Adrenal gland (tissue), 19 donors: ENCODE measurements at places on chromosomes 11 and 22. TPM values are rescaled to one million over a fixed set of nuclear protein-coding genes. Genes with fewer than 3 reads are reported as not detected.

Gene OR52I1
- not detected for total RNA-seq

Gene KIRREL3
- total RNA-seq: not detected

Gene NUCB2
- total RNA-seq: 55.2 TPM

Gene ISX
- total RNA-seq: not detected

Gene DRD4
- 1.1 TPM for total RNA-seq

Gene TMEM132A
- 54.9 TPM for total RNA-seq

DNA sequence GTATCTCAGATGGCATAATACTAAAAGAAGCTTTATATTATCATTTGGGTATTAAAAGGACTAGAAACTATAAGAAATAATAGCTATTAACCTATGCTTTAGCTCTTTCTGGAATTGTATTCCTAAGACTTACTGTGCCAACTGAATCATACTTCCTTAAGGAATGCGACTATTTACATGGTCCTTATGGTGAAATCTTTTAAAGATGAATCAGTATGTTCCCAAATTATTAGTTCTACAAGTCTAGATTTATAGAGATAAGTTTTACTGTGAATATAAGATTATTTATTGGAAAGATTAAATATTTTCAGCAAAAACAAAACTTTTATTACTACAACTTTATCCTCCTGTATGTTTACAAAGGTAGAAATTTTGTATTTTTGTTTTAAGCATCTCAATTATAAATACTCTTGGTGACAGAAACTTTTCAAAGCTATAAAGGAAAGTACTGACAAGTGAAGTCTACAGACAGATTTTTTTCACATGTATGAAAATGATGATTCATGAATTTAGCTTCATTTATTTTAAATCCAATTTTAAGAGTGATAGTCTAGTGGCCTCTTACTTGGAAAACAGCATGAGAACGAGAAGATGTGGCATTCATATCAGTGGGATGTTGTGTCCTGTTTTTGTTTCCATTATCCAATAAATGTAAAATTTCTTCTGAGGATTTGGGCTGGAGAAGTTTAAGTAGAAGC is 17.8 kb downstream of the KIF18A start:
- H3K4me1 ChIP-seq: no peaks in the 10 kb centered on the region
- no peak overlapping the region for H3K27ac ChIP-seq
- DNase-seq: no peak
- H3K4me3 ChIP-seq: no peak overlapping the region
- no peaks in the 10 kb centered on the region for H3K36me3 ChIP-seq
- H3K27me3 ChIP-seq: no peaks in the 10 kb centered on the region

DNA sequence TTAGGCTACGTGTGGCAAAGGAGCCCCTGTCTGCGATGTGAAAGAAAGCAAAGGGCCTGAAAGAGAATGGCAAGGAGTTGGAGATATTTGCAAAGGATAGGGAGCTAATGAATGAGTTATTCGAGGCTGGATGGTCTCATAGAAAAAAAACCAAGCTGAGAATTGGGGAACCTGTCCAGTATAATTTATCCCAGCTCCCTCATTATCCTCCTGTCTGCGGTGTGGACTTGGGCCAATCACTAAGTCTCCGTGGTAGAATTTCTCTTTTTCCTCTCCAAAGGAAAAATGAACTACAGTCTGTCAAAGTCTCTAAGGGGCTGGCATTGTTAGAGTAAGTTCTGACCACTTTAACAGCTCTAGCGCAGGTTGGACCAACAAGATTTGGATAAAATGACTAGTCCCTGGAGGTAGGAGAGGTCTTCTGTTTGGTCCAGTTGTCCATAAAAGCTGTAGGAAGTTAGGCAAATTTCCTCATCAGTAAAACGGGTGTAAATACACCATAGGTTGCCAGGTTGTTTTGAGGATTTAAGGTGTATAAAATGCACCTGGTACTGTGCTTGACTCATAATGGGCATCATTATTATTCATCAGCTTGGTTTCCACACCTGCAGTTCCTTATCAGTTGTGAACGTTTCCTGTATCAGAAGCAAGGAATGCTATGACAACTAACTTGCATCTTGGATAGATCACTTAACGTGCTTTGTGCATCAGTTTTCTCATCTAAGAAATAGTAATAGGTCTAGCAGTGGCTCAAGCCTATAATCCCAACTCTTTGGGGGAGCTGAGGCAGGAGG is 10.3 kb upstream of the CDON start:
- H3K4me1 ChIP-seq: no peaks in the 10 kb centered on the region
- no peak overlapping the region for H3K4me3 ChIP-seq
- no peak for DNase-seq
- H3K27me3 ChIP-seq: peaks cover 5% of the 10 kb centered on the region
- H3K27ac ChIP-seq: no peak overlapping the region

GRCh38 chr22:19522881-19523239 is 1.4 kb downstream of the CLDN5 start:
- H3K27ac ChIP-seq: no peak overlapping the region
- H3K36me3 ChIP-seq: no peaks in the 10 kb centered on the region
- no peak for DNase-seq
- H3K27me3 ChIP-seq: peaks cover 37% of the 10 kb centered on the region
- no peak overlapping the region for H3K4me3 ChIP-seq

- no peaks in the 10 kb centered on the region for H3K36me3 ChIP-seq
- H3K4me1 ChIP-seq: peaks cover 16% of the 10 kb centered on the region
- peak within 1 kb of the TSS; percentile 63 for H3K4me3 ChIP-seq
- H3K27ac ChIP-seq: peak within 1 kb of the TSS; percentile 30
- peaks cover 11% of the 10 kb centered on the region for H3K27me3 ChIP-seq
Measured at GRCh38 chr11:2928605-2929530, at the start of gene PHLDA2. Gene PHLDA2 (minus strand): TSS chr11:2929420. CDS start chr11:2929364, 56 bp downstream.

- DNase-seq: no peak
- no peaks in the 10 kb centered on the region for H3K36me3 ChIP-seq
- H3K4me1 ChIP-seq: peaks cover 10% of the 10 kb centered on the region
- no peak overlapping the region for H3K4me3 ChIP-seq
- H3K27ac ChIP-seq: no peak overlapping the region
Measured at GRCh38 chr22:28769394-28770085, 3.0 kb upstream of the CCDC117 start.

DNA sequence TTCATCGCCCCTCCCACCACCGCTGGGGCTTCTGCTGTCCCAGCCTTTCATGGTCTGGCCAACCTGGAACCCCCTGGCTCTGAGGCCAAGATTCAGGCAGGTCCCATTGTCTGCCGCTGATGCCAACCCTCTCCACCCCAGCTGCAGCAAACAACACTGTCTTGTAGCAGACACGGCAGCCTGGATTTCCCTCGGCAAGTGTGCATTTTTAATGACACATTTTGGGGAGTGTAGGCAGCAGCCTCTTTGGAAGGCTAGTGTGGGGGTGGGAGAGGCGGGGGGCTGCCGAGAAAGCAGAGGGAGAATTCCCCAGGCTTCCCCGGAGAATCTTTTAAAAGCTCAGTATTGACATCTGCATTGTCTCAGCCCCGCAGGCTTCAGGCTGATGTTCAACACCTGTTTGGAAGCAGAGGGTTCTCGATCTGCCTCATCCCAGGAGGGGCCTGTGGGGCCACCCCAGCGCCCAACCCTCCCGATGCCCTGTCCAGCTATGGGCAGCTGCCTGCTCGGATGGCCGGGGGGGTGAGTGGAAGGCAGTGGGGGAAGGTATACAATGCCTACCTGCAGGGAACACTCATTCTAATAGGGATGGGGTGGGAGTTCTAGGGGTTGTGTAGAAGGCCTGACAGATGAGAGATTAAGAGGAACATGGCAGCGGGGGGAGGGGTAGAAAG is 41.5 kb downstream of the NECTIN1 start:
- no peak overlapping the region for H3K27ac ChIP-seq
- no peaks in the 10 kb centered on the region for H3K27me3 ChIP-seq
- H3K36me3 ChIP-seq: no peaks in the 10 kb centered on the region
- no peaks in the 10 kb centered on the region for H3K4me1 ChIP-seq
- DNase-seq: no peak

GRCh38 chr11:132987936-132988335 is 544.4 kb downstream of the OPCML start:
- no peak for DNase-seq
